ENCODE measurements at places on chromosomes 16 and 17. TPM values are rescaled to one million over a fixed set of nuclear protein-coding genes. Genes with fewer than 3 reads are reported as not detected.
A peak's percentile ranks its signal among the peaks of the same experiment; 100 is the strongest.

DNA sequence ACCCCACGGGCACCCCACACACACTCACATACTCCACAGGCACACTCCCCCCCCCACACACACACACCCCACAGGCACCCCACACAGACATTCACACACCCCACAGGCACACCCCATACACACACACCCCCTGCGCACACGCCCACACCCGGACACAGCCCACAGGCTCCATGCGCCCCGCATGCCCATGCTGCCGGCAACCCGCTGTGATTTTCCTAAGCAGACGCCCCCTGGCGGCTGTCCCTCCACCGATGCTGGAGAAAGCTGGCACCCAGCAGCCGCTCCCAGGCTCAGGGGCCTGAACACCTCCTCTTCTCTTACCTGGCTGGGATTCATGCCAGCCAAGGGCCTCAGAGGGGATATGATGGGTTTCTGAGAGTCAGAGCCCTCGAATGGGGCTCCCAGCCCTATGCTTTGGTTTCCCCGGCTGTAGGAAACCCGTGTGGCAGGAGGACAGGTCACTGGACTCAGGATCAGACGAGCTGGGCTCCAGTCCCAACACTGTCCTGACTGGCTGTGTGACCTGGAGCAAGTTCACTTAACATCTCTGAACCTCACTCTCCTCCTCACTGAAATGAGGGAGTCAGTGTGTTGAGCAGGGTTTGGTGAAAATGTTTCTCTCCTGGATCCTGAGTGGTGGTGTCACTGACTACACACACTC is 19.6 kb upstream of the TNFRSF13B start:
- DNase-seq, result peak; percentile 42

DNA sequence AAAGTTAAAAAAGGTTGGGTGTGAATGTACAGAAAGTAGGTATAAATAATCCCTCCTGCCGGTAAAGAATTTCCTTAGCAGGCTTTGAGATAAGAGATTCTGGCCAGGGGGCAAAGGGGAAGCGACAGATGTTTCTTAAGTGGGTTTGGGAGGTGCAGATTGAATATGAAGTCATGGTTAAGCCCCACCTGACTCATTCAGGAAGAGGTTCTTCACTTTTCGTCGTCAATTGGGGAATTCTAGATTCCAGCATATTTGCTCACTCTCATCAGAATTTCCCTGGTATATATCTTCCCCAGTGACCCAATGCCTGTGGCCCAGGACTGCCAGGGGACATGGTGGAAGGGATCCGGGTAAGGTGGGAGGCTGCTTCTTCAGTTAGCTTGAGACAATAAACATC is 127.8 kb downstream of the CPPED1 start:
- peak; percentile 76 for DNase-seq

DNA sequence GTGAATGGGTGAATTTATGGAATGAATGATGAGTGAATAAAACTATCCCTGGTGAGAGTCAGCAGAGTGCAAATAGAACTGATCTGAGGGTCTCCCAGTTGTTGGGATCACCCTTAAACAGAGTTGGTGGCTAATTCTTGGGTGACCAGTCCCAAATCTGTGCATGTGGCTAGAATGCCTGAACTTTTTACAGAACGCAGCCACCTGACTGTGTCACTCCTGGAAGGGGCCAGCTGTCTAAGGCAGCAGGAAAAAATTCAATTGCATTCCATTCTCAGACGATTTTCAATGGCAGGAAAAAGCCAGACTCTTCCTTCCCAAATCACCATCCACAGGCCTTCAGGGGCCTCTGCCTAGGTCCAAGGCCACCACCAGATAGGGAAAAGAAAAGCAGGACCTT is 43.5 kb downstream of the BEAN1 start:
- DNase-seq, result no peak

NAGS gene
- total RNA-seq, result 2.6 TPM

DNA sequence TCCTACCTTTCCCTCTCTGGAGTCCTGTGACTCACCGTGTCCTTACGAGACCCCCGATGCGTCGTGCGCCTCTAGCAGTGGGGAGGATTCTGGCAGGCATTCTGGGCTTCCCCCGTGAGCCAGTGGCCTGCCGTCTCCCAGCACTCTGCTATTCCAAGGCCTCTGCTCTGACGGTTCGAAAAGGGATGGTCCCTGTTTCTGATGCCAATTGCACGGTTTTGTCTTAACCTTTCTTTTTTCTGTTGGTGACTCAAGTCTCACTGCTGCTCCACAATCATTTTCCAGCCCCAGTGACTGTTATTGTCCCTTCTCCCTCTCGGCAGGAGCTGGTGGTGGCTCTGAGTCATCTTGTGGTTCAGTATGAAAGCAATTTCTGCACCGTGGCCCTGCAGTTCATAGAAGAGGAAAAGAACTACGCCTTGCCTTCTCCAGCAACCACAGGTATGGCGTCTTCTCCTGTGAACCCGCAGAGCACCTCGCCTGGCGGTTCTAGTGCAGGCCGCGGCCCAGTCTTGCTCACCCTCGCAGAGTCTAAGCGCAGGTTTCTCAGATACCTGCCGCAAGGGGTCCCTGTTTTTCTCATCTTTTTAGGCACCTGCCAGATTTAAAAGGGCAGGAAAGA is 100.1 kb upstream of the CHMP6 start:
- peak; percentile 98 for DNase-seq
